HepG2 (cell line): ENCODE measurements at places on chromosomes 4 and X. TPM values are rescaled to one million over a fixed set of nuclear protein-coding genes. Genes with fewer than 3 reads are reported as not detected.

NUDT10 gene
- not detected in 2 replicates for polyA plus RNA-seq

PACRGL gene
- polyA plus RNA-seq: 5.7 and 5.8 TPM in 2 replicates

COL4A5 gene
- polyA plus RNA-seq: 45.5 and 56.1 TPM in 2 replicates

GIMD1 gene
- not detected in 2 replicates for polyA plus RNA-seq

BANK1 gene
- polyA plus RNA-seq: 0.09 TPM in 1 of 2 replicates, not detected in the other
